ENCODE measurements at places on chromosomes 11 and 22.

- no peak for DNase-seq
Observed at GRCh38 chr11:41281131-41281742, 178.2 kb downstream of the LRRC4C start.

GRCh38 chr22:48342016-48342415, 1485.7 kb downstream of the BRD1 start:
- no peak for DNase-seq

DNA sequence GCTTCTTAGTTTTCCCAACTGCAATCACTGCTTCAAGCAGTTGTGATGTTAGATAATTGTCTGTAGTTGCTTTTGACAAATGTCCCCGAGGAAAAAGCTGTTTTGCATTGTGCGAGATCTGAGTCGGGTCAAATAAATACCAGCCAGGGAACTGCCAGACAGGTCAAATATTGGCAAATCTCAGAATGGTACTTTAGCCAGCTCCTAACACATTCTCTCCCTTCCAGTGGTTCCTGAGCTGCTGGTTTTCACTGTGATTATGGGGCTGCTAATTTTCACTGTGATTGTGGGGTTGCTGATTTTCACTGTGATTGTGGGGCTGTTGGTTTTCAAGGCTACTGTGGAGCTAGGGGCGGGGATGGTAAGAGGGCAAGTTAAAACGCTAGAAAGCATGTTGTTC, 14.3 kb downstream of the RASSF10 start:
- DNase-seq = no peak

GRCh38 chr11:123392431-123392830, 37.6 kb upstream of the GRAMD1B start:
- DNase-seq = no peak

- no peak for DNase-seq
Observed at GRCh38 chr11:95521133-95521542, 268.4 kb downstream of the FAM76B start.

DNA sequence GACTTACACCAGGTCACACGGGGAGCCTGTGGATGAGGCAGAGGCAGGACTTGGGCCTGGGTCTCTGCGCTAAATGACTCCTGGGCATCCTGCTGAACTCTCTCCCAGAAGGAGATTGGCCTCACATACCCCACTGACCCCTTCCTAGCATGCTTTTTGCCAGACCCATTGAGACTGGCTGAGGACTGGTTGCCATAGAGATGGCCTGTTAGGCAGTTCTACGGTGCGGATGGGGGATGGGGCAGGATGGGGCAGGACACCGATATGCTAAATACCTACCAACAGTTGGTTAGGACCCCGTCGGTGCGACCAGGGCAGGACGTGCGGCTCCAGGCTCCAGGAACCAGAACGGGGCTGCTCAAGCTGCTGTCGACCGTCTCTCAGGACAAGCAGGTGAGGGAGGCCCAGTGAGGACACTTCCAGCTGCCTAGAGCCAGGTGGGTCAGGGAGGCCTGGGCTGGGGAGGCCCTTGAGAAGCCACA, at the start of gene TSGA10IP:
TSGA10IP (plus strand) TSS at position 51 of the 482 bp plus-strand sequence; CDS start at position 247, 196 bp downstream.
- no peak for DNase-seq

- no peak for DNase-seq
Observed at GRCh38 chr11:42647993-42648392, 663.8 kb upstream of the API5 start.

- DNase-seq = no peak
Observed at GRCh38 chr11:44256673-44257291, 53.2 kb downstream of the ALX4 start.

DNA sequence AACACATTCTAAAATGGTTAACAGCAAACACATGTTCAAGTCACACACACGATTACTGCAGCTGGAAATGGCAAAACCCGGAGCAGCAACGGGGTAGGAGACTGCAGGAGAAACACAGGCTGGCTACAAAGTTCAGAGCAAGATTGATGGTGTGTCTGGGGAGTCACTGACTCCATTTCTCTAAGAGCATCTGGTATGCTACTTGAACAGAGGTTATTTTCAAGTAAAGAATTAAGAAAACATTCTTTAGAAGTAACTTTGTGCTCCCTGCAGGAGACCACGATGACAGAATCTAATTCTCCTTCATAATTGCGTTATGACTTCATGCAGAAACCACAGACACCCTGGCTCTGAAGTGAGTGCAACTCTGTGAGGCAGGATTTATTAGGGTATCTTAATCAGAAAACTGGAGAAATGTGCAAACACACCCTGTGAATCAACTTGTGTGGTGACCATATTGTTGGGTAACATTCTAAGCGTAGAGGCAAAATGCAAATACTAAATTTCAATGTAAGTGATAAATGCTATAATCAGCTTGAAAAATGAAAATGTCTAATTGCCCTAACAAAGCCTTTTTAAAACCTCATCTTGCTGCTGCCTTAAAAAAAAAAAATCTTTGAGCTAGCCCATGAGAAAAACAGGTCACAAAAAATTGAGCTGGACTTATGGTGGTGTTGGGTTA, 303.0 kb downstream of the CADM1 start:
- no peak for DNase-seq

GRCh38 chr11:1198561-1199240, 24.2 kb upstream of the MUC5B start:
- no peak for DNase-seq

GRCh38 chr22:39907047-39907446, 6.2 kb downstream of the GRAP2 start:
- DNase-seq = no peak

All from cortex of kidney (tissue), 1 donor.